ENCODE measurements at places on chromosomes 6 and 20.
A peak's percentile ranks its signal among the peaks of the same experiment; 100 is the strongest.

DNA sequence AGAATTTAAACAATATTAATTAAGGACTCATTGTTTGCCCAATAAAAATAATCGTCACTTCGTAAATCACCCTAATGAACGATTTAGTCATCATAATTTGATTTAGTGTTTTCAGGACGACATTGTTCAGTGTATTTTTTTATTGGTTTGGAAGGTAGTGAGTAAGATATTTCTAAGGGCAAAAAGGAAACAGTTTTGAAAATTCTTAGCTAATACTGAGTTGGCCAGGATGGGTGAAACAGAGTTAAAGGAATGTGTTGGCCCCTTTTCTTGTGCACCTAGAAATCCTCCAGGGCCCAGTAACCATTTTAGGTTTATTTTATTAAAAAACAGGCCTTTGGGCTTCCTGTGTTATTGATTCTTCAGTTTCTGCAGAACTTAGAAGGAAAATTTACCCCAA lies 25.3 kb downstream of the ANKS1A start:
- DNase-seq, result no peak

DNA sequence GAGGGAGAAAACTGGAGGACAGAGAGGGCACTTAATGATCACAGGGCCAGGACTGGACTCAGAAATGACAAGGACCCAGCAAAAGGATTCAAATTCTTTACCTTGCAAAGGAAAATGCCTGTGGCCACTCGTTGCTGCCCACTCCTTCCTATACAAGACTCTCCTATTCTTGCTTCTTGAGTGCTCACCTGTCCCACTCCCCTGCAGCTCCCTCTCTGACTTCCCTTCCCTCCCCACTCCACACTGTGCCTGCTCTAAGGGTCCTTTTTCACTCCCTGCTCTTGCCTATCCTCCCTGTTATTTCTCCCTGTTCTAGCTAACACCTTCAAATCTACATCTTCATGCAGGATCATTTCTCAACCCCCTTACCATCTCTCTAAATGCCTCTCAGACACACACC lies 56.1 kb downstream of the UNC5CL start:
- DNase-seq, result no peak

DNA sequence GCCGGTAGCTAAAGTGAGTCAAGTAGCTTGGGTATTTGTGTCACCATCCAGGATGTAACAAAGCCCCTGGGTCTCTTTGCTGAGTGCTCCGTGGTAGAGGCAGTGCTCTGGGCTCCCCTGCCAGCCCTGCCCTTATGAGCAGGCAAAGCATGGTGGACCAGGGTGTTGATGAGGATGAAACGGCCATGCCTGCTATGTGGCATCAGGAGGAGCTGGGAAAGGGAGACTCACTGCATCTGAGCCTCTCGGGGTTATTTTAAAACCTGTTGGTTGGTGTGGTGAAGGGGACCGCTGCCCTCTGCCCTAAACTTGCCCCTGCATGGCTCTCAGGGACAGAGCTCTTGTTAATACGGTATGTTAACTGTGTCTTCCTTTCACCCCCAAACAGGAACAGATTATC lies 143.1 kb downstream of the DTNBP1 start:
- no peak for DNase-seq

DNA sequence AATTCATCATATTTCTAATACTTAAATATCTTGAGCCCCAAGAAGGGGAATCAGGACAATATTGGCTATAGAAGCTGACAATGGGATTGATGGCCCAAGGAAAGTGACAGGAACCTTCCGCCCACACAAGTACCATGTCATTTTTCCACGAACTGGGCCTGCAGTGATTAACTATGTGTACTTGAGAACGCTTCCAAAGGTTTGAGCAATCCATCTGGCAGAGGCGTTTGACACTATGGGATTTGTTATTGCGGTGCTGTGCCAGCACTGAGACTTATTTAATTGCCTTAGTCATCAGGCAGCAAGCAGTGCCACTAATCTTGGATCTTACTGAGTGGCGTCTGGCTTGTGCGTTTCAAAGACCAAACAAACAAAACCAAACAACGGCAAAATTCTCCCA lies 135.6 kb upstream of the UST start:
- DNase-seq, result no peak

DNA sequence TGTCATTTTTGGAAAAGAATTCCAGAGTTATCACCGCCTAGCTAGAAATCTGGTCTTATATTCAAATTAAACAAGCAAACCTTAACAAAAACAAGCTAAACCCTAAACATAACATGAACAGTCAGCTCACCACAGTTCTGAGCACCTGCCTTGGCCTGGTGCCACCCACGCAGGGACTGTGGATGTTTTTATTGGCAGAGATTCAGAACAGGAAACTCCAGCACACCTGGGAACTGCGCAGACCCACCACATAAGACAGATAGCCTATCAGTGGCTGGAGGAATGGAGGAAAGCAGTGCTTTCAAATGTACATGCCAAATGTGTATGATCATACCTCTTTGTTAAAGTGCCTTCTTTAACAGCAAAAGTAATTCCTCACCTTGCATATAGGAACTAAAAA lies 8.9 kb downstream of the SLC16A10 start:
- DNase-seq, result peak; percentile 29

- peak; percentile 7 for DNase-seq
Observed at GRCh38 chr6:36827261-36828079, 11.8 kb downstream of the CPNE5 start.

DNA sequence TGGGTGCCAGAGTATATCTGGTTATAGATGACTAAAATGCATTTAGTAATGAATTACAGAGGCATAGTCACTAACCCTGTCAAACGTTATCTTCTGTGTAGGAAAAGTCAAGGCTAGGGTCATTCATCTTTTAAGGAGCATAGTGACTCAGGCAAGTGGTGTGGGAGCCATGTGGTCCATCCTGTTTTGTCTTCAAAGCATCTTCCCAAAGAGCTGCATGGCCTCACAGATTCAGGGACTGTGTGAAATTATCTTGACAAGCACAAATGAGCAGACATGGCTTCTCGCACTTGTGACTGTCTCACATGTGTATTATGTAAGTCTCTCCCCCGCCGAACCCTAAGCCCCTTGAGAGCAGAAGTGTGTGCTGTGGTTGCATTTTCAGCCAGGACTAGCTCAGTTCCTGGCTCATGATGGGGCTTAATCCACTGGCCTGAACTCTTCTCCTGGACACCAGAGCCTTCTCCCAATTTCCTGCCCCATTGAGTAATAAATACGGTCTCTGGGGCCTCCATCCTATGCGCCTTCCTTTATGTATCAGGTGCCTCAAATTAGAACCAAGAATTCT lies 769.1 kb downstream of the QKI start:
- DNase-seq, result no peak

- no peak for DNase-seq
Observed at GRCh38 chr20:5657190-5657875, 92.9 kb upstream of the SHLD1 start.

- DNase-seq, result no peak
Observed at GRCh38 chr6:152173321-152173720, 365.8 kb downstream of the ESR1 start.

GRCh38 chr6:155498370-155498769 lies 42.7 kb upstream of the NOX3 start:
- DNase-seq, result no peak

- DNase-seq, result no peak
Observed at GRCh38 chr6:3546121-3546520, 89.3 kb upstream of the SLC22A23 start.

- no peak for DNase-seq
Observed at GRCh38 chr20:9214685-9215084, 145.8 kb downstream of the PLCB4 start.

- DNase-seq, result no peak
Observed at GRCh38 chr6:161949531-161949930, 675.7 kb upstream of the AGPAT4 start.

DNA sequence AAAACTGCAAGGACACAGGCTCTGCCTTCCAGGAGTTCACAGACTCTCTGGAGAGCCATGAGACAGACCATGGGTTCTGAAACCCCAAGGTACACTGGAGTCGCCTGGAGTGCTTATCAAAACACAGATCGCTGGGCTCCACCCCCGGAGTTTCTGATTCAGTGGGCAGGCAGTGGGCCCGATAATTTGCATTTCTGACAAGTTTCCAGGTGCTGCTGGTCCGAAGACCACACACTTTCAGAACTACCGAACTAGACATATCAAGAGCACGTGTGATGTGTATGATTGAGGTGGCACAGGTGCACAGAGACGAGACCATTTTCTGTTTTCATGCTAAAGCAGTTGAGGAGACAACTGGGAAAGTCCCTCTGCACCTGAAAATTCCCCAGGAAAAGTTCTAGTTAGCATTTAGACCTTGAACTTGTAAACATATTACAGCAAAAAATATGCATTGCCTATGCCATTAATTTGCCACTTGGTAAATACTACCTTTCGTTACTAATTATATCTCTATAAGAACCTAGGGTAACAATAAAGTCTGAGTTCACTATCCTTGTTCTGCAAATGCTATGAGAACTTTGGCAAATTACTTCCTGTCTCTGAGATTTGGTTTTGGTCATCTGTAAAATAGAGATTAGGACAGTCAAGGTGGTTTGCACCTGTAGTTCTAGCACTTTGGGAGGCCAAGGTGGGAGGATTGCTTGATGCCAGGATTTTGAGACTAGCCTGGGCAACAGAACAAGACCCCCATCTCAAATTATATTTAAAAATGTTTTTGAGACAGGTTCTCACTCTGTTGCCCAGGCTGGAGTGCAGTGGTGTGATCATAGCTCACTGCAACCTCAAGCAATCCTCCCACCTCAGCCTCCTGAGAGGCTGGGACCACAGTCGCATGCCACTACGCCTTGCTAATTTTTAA lies 14.3 kb upstream of the PIM1 start:
- DNase-seq, result peak; percentile 81

DNA sequence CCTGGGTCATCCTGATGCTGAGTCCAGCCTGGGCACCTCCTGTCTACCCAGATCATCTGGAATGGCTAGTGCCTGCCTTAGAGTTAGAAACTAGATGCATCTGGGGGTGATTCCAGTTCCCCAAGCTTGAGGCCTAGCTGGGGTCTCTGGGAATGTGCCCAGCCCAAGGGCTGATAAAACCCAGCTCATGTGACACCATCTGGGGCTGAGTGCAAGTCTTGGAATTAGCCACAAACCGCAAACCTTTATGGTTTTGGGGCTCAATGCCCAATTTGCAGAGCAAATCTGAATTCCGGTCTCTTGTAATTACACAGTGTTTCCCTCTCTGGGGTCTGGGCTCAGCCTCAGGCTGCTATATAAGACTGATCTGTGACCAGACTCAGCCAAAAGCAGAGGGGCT lies at the start of gene BPIFB4:
Gene BPIFB4, plus strand, starts transcription at position 385 of the 400 bp plus-strand sequence. CDS start 1,884 bp downstream, outside the sequence.
- no peak for DNase-seq

DNA sequence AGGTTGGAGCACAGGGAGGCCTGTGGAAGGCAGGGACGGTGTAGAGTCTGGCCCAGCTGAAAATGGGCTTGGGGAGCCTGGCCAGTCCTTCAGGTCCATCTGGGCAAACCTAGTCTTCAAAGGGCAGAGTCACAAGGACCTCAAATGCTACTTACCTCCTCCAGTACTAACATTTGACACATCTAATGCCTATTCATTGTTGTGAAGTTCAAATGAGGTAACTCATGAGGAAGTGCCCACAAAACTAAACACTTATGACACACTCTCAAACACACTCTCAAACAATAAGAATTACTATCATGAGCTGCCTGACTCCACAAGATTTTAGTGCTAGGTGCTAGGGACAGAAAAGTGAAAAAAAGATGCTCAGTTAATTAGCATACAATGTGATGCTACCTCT lies 27.1 kb downstream of the DAAM2 start:
- DNase-seq, result no peak

- DNase-seq, result no peak
Observed at GRCh38 chr6:144406796-144407195, 121.7 kb downstream of the UTRN start.

- DNase-seq, result no peak
Observed at GRCh38 chr6:10800810-10801209, 37.5 kb downstream of the MAK start.

GRCh38 chr6:3816251-3816650 lies 32.9 kb upstream of the FAM50B start:
- DNase-seq, result no peak

- no peak for DNase-seq
Observed at GRCh38 chr20:20931632-20932031, 174.5 kb downstream of the LINC00237 start.

- no peak for DNase-seq
Observed at GRCh38 chr6:26441977-26442376, 1.7 kb downstream of the BTN3A3 start.

- DNase-seq, result no peak
Observed at GRCh38 chr6:21390532-21391213, 202.9 kb upstream of the SOX4 start.

GRCh38 chr6:135161411-135162395 lies 19.4 kb upstream of the MYB start:
- no peak for DNase-seq

- no peak for DNase-seq
Observed at GRCh38 chr6:123529843-123530242, 106.9 kb downstream of the TRDN start.

DNA sequence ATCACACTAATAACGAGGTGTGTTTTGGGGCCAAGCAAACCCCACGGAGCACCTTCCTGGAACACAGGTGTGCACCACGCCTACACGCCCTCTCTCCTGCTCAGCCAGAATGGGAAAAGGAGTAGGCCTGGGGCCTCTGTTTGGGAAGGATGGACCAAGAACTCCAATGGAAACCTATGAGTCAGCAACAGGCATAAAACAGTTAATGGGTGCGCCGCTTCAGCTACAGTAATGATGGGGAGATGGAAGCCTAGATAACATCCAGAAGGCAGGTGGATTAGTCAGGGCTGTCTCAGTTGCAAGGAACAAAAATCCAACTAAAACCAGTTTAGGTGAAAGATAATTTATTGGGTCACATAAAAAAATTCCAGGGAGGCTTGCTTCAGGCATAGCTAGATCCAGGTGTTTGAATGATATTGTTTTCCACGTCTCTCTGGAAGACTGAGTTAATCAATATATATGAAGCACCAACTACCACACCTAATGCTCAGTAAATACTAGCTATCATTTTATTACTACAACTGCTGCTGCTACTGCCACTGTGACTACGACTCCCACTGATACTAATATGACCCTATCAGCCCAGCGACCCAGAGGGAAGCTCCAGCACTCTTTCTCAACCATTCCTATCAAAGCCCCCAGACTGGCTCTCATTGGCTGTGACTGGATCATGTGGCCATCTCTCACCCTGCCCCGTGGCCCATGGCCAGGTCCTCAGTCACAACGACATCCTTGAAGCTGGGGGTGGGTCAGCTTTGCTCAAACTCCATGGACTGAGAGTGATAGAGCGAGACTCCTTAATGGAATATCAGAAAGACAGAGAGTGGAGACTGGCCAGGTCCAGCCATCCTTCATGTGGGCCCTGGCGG lies 155.2 kb upstream of the PTPN1 start:
- no peak for DNase-seq

DNA sequence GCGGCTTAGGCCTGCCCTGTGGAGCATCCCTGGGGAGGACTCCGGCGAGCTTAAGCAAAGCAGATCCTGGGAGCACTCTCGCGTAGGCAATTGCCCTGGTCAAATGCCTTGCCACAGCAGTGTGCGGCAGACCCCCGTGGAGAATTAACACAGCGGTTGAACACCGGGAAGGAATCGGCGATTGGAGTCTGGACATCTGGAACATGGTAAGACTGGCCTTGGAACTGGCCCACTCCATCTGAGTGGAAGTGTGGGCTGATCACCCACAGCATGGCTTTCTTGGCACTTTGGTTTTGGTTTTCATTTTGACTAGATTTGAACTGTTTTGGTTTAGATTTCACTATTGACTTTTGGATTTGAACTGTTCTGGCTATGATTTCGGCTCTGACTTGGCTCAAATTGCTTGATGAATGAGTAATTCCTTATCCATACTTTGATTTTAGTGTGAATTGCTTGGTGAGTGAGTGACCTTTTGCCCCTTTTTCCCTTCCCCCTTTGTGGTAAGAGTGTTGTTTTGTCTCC lies 300.7 kb downstream of the RNGTT start:
- no peak for DNase-seq

All from CD4-positive, alpha-beta T cell treated with Interleukin-4 for 4 hours (primary cell).